ENCODE measurements at places on chromosomes 13 and 19.

- peak; percentile 77 for DNase-seq
Observed at GRCh38 chr13:107211073-107211472, 643.1 kb upstream of the ARGLU1 start.

DNA sequence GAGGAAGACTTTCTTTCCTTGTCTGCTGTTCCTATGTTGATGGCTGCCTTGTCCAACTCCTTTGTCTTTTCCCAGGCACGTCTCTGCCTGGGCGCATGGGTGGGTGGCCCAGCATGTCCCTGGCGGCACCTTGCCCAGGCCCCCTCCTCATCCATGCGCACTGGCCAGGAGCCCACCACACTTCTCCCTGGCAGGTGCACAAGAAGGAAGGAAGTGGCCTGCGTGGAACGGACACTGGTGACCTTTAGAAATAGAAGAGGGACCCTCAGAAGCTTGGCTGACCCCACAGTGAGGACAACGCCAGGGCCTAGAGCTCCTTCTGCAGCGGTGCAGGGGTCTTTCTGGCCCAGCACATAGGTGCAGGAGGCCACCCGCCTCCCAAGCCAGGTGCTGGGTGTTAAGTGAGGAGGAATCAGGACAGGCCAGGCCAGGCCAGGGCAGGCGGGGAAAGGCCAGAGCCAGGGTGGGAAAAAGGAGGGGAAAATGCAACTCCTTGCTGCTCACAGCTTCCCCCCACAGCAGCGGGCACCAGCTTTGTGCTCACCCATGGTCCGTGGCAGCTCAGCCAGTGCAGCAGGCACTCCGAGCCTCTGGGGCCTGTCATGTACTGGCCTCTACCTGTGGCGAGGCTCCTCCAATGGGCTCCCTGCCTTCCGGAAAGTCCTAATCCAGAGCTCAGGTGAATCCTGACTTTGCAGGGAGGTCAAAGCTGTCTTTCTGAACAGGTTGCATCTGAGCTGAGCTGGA, 104.0 kb downstream of the SOX1 start:
- DNase-seq = no peak

DNA sequence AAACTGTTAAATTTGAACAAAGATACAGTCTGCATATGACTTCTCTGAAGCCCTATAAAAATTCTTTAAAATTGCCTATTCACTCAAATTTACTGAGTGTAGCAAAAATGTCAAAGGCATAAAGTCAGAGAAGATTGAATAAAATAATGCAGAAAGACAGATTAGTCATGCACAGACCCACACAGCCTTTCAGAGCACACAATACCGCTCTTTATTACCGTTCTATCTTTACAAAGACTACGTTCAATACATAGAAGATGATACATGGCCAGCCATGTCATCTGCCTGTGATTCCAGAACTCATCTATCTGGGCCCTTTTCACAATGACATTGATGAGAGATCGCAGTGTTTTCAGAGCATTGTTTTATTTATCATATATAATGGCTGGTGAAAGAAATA, 107.2 kb downstream of the URI1 start:
- no peak for DNase-seq

GRCh38 chr13:113092776-113093579, 12.6 kb upstream of the F7 start:
- DNase-seq = no peak

DNA sequence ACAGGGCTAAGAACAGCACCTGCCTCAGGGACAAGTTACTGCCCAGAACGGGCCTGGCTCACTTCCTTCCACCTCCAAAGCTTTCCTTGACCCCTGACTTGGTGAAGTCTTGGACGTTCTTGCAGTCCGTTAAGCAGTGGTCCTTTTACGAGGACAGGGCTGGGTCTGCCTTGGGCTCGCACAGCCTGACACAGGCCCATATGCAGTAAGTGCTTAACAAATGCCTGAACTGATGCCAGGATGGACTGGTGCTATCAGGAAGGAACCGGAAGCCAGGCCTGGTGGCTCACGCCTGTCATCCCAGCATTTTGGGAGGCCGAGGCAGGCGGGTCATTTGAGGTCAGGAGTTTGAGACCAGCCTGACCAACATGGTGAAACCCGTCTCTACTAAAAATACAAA, 1.8 kb upstream of the PLK5 start:
- DNase-seq = no peak

DNA sequence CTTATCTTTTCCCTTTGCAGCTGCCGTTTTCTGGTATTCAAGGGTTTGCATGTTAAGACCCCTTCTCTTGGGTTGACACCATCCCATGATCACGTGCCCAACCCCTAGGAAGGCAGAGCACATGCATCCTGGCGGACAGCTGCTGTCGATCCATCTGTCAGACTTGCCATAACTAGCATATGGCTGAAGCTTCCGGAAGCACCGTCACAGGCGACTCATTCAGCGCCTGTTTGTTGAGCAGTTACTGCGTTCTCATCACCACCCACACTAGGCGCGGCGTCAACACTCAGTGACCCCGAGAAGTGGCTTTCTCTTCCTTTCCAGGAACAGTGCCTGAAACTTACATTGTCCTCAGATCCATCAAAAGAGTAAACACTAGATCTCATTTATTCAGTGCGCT, 93.6 kb downstream of the SOX1 start:
- DNase-seq = no peak

DNA sequence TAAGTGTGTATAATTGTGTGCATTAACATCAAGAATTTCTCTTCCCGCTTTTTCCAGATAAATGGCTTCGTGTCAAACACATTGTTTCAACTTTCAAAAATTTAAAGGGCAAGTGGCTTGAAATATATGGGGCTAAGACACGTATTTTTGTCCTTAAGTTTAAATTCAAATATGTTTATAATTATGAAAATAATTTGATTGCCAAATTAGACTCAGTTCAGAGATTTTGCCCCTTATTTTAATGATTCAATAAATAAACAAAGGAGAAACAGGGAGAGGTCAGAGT, 1159.2 kb upstream of the MIR17HG start:
- no peak for DNase-seq

DNA sequence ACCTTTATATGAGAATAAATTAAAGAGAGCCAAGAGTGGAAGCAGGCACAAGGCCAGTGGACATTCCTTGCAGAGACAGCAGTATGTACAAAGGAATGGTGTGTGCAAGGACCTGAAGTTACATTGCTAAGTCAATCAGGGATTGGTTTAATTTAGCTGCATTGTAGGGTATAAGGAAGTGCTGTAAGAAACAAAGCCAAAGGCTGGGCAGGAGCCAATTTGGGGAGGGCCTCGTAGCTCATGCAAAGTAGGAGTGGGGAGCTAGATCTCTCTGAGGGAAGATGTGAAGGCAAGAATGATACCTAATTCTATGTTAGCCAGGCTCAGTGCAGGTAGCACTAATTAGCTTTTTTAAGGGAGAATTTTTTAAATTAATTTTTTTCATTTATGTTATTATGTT, 76.7 kb downstream of the SLAIN1 start:
- DNase-seq = no peak

GRCh38 chr13:34369931-34370330, 552.0 kb downstream of the RFC3 start:
- DNase-seq = no peak

DNA sequence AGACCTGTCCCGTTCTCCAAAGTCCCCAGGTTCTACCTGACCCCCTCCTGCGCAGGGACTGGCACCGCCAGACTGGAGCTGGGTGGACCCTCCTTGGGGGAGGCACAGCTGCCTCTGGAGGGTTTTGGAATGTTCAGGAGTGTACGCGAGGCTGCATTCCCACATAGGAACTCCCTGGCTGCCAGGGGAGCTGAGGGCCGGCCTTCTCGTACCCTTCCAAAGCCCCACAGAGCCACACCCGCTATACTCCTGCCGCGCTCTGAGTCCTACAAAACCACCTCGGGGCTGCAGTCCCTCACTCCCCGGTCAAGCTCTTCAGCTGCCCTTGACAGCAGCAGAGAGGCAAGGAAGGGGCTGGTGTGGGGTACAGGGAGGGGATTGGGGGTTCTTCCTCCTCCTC, 484 bp upstream of the MUC16 start:
- DNase-seq = no peak

DNA sequence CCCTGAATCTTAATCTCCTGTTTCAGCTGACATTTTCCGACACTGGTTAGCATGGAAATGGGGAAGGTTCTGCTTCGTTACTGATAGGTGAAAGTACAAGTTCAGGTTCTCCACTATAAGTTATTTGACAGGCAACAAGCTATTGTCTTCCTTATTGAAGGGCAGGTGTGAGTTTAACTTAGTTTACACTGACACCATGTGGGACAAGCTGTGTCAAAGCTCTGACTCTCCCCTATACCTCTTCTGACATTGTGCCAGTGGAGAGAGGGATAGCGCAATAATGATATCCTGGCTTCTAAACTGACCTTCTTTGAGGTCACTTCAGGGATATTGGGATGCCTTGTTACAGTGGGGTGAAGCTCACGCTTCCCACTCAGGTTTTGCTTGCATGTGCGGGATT, 587.0 kb upstream of the SLITRK5 start:
- DNase-seq = peak; percentile 62

- no peak for DNase-seq
Observed at GRCh38 chr13:105847527-105848291, 687.8 kb downstream of the EFNB2 start.

- peak; percentile 90 for DNase-seq
Observed at GRCh38 chr19:45079063-45079910, at the start of gene GEMIN7. TSS of gene GEMIN7 (plus strand) at chr19:45079260. CDS start at chr19:45090115, 10,855 bp downstream.

DNA sequence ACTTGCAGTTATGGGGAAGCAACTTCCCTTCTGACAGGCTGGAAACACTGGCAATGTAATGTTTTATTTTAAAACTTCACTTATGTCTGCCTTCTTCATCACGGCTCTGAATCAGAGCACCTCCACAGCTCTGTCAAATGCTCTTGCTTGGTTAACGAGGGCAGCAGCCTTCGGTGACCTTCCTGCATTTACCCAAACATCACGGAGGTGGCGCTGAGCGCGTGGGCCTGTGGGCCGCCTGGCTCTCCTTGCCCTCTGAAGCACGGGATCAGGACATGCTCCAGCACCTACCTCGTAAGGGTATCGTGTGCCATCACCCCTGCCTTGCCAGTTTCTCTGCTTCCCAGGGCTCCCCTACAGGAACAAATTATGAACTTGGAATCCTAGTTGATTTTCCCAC, 310.0 kb downstream of the TEX29 start:
- DNase-seq = peak; percentile 42

- DNase-seq = peak; percentile 83
Observed at GRCh38 chr19:9847087-9847671, 12.1 kb downstream of the PIN1 start.

GRCh38 chr13:113495494-113496210, 5.1 kb upstream of the DCUN1D2 start:
- peak; percentile 93 for DNase-seq

GRCh38 chr19:17184371-17184841, 30.8 kb upstream of the USE1 start:
- no peak for DNase-seq

- peak; percentile 69 for DNase-seq
Observed at GRCh38 chr19:6766357-6767080, 716 bp downstream of the SH2D3A start.

DNA sequence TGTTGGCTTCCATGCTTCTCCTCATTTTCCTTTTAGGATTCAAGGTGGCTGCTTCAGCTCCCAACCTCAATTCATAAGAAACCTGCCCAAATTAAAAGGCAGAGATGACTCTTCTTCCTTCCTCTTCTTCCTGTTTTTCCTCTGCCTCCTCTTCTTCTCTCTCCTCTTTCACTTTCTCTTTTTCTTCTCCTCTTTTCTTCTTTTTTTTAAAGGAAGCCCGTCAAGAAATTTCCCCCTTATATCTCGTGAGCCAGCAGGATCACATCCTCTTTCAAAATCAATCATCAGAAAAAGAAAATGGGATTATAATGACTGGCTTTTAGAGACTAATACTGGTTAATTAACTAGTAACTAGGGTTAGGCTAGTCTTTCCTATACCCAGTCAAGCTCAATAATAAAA, 220.3 kb downstream of the NBEA start:
- no peak for DNase-seq

DNA sequence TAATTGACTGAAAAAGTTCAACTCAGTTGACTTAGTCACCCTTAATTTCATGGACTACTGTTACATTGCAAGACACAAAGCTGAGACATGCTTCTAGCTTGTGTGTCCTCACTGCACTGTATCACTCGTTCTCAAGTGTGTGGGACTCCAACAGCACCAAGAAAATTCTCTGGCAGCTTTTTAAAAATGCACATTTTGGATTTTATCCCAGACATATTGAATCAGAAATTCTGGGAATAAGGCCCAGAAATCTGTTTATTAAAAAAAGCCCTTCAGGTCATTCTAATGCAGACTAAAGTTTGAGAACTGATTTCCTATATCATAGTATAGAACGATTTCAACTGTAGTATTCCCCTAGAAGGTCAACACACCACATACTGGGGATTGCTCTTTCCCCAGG, 1485.3 kb downstream of the PCDH9 start:
- DNase-seq = no peak

DNA sequence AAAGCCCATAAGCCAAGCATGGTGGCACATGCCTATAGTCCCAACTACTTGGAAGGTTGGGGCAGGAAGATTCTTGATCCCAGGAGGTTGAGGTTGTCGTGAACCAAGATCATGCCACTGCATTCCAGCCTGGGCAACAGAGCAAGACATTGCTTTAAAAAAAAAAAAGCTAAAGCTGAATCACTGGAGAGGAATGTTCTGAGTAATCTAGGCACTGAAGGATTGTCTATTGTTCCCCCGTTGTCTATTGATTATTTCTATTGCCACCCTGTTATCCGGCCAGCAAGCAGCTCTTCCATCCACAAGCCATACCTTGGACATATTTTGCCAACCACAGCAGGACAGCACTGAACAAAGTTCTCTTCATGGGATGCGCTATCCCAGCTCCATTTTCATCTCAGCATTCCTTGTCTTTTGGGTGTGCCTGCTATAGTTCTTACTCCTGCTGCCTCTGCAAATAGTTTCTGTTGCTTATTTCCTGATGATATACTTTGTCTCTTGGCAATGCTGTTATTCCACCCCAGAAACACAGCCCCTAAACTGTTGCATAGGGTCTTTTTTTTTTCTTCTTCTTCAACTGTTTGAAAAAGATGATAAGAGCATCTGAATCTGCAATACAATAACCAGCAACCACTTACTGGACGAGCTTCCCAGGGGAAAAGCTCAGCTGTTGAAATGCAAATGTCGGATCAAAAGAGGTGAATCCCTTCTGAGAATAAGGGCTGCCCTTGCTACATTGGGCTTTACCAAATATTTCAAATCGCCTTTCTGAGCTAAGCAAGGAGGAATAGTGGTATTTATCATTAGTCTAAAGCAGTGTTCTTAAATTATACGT, 22.2 kb upstream of the SIAH3 start:
- peak; percentile 74 for DNase-seq

DNA sequence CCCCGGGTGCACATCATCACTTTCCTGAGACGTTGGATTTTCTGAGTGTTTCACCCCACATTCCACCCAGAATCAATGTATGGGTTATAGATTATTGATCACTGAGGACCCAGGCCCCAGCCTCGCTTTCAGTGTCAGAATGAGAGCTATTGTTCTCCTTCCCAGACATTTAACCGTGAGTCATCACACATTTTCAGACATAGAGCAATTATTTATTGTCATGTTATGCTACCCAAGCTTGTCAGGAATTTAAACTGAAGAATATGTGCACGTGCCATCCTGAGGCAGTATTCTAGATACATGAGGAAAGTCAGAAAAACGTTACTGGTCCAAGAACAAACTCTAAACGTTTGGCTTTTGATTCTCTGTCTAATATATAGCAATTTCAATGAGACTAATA, 276.6 kb upstream of the ZNF507 start:
- DNase-seq = no peak

Data from mesendoderm (in vitro differentiated cells).